ENCODE measurements at places on chromosomes 1 and 21. TPM values are rescaled to one million over a fixed set of nuclear protein-coding genes. Genes with fewer than 3 reads are reported as not detected.

DNA sequence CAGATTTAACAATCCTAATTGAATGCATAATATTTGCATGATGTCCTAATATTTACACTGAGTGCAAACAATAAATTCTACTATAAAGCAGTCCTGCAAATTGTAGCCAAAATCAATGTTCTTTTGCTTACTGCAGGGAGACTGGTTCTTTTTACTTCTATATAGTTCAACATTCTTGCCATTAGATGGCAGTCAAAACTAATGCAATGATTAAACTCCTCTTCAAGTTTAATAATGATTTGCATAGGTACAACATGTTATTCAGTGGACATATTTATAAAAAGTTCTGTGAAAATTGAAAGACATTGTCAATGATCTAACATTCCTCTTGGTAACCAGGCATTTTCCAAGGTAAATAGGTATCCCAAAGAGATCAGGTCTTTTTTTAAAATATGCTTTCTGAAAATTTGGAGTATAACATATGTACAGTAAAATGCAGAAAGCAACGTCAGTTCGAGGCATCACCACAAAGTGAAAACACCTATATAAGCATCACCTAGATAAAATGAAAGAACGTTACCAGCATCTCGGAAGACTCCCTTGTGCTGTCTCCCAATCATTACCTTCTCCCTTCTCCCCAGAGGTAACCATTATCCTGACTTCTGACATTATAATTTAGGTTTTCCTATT lies 9.8 kb upstream of the FNBP1L start:
- peak; percentile 59 for DNase-seq

The LEPR gene
- 8.5 TPM for total RNA-seq

DNA sequence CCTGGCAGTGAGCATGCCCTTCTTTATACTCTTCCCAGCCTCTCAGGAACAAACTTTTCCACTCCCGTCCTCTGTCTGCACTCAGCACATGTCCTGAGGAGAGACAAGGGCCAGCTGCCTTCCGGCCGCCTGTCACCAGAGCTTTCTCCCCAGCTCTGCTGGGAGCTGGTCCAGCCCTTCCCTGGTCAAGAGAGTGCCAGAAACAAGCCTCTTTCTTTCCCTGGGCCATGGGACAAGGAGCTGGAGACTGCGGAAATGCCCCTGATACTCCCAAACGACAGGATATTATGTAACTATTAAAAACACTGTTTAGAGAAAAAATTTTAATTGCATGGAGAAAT lies 10.4 kb downstream of the LAMB3 start:
- DNase-seq, result peak; percentile 76

DNA sequence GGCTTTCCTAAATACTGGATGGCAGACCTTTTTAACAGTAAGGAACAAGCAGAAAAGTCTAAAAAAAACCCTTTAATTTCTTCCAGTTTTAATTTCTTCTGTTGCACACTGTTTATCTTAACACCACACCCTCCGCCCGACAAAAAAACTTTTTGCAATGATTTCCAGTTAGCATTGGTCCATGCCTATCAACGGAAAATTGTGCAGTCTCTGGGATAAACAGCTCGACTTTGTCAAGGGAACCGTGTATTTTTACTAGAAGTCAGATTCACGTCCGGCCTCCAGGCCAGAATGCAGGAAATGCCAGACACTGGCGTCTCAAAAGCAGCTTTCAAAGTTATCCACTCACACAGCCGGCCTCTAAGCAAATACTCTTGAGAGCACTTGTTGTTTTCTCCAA lies 378 bp upstream of the NUP210L start:
- DNase-seq, result no peak

The MAN1A2 gene
- 30.9 TPM for total RNA-seq

The CAMK2N1 gene
- 9.9 TPM for total RNA-seq

GRCh38 chr21:45261093-45261492 lies 26.6 kb downstream of the POFUT2 start:
- no peak for DNase-seq

DNA sequence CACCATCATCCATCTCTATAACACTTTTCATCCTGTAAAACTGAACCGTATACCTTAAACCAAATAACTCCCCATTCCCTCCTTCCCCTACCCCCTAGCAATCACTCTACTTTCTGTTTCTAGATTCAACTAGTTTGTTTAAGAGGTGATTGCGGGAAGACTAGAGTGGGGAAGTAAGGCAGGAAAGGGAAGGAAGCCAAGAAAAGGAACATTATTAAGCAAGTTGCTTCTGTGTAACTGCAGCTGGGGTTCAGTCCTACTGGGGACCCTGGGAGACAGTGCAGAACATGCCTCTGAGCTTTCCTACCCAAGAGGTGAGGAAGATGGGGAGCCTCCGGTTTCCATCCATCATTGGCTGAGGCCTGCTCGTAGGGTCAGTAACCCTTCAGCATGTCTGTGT lies 28.9 kb upstream of the H3-3A start:
- DNase-seq, result no peak

The LRRC3 gene
- total RNA-seq, result 1.6 TPM

DNA sequence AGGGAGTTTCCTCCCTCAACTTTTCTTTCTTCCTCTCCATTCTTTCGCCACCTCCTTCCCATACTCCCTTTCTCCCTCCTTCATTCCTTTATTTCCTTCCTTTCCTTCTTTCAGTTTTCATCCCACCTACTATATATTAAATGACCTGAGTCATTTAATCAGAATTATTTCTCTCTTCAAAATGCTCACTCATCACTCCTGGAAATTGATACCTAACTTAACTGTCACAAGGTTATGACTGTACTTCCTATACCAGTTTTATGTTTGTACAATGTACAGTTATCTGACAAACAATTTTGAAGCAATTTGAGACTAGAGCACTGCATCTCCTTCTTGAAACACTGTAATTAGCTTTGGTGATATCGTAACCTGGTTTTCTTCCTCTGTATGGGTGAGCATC lies 41.4 kb downstream of the NEXN start:
- DNase-seq, result no peak

The CD1C gene
- total RNA-seq, result not detected

- DNase-seq, result peak; percentile 1
Observed at GRCh38 chr1:197557302-197557701, 218.0 kb downstream of the DENND1B start.

The S100A14 gene
- total RNA-seq, result not detected

The IGSF9 gene
- total RNA-seq, result not detected

GRCh38 chr21:34997294-34997693 lies 51.8 kb downstream of the RUNX1 start:
- peak; percentile 84 for DNase-seq

GRCh38 chr1:186617926-186618325 lies 62.3 kb downstream of the PTGS2 start:
- DNase-seq, result peak; percentile 19

The NTNG1 gene
- total RNA-seq, result not detected

The CHI3L2 gene
- 2.6 TPM for total RNA-seq

GRCh38 chr1:175804561-175804960 lies 61.2 kb upstream of the TNR start:
- DNase-seq, result peak; percentile 4

The HEYL gene
- total RNA-seq, result not detected

DNA sequence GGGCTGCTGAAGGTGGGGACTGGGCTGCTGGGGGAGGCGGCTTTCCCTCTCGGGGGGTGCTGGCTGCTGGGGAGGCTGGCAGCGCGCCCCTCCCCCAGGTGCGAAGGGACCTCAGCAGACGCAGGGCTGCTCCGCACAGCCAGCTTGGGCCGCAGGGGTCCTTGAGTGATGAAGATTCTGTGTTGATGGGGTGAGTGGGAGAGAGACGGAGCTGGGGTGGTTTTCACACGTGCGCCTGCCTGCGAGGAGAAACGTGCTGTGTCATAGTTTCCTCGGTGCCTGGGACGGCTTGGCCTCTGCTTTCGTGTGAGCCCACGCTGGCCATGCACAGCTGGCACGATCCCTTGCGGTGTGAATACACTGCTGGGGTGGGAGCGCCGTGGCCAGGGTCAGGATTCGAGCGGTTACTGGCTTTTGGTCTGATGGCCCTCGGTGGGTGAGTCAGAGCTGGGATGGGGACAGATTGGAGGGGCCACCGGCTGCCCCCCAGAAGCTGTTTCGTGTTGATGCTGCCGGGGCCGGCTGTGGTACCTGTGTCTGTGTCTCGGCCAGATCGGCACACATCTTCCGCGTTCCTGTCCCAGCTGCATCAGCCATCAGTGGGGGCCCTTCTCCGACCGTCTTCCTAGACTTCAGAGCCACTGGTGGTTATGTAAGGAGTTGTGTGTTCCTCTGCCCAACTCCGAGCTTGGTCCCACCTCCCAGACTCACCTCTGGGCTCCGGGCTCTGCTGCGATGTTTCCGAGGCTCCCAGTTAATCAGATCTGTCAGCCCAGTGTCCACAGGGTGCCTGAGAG lies 24.9 kb downstream of the PRKCZ start:
- DNase-seq, result no peak

The CCT3 gene
- 455 TPM for total RNA-seq

DNA sequence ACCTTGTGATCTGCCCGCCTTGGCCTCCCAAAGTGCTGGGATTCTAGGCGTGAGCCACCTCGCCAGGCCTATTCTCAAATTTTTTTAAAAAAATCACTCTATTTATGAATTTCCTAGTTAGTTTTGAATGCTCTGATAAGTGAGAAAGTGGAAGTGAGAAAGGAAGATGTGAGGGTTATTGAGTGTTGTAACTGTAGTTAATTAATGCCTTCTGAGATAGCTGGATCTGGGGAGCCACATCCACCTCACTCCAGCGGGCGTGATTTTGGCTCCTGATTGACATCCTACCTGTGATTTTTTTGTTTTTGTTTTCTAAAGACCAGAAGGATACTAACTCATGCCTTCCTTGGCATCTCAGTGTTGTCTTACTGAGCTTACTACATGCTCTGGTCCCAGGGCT lies 65.6 kb downstream of the ST3GAL3 start:
- no peak for DNase-seq

The OR2T35 gene
- not detected for total RNA-seq

GRCh38 chr1:25908161-25908560 lies 1.9 kb upstream of the STMN1 start:
- no peak for DNase-seq

The TNFRSF4 gene
- total RNA-seq, result not detected

DNA sequence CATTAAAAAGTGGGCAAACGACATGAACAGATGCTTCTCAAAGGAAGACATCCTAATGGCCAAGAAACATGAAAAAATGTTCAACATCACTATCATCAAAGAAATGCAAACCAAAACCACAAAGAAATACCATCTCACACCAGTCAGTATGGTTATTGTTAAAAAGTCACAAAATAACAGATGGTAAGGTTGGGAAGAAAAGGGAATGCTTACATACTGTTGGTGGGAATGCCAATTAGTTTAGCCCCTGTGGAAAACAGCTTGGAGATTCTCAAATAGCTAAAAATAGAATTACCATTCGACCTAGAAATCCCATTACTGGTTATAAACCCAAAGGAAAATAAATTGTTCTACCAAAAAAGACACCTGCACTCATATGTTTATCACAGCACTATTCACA lies 369.4 kb downstream of the KCNH1 start:
- DNase-seq, result peak; percentile 41

DNA sequence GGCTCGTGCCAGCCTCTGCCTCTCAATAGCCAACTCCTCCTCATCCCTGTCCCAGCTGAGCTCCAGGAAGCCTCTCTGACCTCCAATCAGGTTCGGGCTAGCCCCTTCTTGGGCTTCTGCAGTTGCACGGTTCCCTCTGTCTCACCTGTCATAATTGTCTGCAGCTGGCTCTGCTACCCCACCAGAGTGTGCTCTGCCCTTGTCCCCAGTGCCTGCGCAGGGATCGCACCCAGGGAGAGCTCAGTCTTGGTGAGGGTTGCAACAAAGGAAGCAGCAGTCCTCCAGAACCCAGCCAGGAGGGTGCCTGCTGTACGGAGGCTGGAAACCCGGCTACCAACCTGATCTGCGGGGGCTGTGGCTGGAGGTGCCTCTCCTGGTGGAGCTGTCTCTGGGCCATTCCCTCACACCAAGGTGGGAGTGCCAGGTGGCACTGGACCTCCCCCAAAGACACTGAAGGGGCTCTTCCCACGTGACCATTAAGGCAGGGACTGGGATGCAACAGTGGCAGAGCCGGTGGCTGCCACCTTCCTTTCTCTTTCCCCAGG lies 63.5 kb upstream of the DMRTB1 start:
- no peak for DNase-seq

DNA sequence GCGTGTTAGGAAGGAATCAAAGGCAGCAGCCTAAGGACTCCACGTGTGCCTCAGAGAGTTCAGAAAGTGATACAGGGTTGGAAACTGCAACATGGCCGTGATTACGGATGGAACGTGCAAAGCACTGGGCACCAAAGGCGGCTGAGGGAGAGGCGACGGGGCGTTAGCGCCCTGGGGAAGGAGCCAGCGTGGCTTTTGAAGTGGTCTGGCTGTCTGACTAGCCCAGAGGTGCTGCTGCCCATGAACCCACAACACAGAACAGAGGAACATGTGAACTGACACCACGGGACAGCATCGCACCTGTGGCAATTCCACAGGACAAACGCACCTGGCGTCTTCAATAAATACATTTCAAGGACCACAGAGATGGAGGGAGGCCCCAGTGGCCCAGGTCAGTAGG lies 18.0 kb upstream of the TMEM52 start:
- DNase-seq, result no peak

DNA sequence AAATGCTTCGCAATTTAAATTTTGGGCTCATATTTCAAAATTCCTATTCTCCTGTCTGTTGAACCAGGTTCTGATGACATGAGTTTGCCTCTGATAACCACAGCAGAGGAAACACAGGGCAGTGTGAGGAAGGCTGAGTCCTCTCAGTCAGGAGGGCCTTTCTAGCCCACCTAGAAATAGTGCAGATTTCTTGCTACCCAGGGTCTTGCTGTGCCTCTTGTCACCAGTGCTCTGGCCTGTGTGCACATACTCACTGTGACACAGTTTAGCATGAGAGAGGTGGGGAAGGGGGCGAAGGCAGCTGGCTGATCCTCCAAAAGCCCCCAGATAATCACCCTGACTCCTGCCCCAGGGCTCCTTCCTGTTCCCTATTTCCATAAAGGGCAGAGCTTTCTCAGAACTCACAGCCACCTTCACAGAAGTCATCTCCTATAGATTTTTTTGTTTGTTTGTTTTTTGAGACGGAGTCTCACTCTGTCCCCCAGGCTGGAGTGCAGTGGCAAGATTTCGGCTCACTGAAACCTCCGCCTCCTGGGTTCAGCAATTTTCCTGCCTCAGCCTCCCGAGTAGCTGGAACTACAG lies 23.7 kb downstream of the ERRFI1 start:
- no peak for DNase-seq

The BNIPL gene
- not detected for total RNA-seq

GRCh38 chr1:26541816-26542711 lies 12.5 kb downstream of the RPS6KA1 start:
- peak; percentile 41 for DNase-seq

The LIN28A gene
- total RNA-seq, result not detected

DNA sequence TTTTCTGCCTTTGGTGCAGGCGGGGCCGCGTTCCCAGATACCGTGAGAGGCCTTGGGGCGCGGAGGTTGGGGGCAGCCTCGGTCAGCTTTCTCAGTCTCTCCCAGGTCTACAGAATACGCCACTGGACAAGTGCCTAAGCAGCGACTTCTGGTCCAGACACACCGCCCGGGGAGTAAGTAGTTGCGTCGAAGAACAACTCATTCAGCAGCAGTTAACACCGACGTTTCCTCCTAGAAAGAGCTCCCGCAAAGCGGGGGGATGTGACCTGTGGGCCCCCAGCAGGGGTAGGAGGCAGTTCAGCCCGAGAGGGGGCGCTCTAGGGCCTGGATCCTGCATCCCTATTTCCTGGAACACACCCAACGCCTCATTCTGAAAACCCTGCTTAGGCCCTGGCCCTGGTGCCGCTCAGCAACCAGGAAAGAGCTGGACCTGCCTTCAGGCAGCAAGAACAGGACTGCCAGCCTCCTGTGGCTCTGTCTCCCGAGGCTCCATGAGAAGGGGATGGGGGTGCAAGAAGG lies 6.5 kb upstream of the BARHL2 start:
- no peak for DNase-seq

Data from RPMI7951 (cell line).